DND-41 (cell line): ENCODE measurements at places on chromosomes 7 and 10.

GRCh38 chr7:98955992-98956391 is 77.7 kb downstream of the TRRAP start:
- no peak overlapping the region for H3K27ac ChIP-seq
- no peaks in the 10 kb centered on the region for H3K4me1 ChIP-seq
- DNase-seq = no peak
- H3K4me3 ChIP-seq = no peak overlapping the region

DNA sequence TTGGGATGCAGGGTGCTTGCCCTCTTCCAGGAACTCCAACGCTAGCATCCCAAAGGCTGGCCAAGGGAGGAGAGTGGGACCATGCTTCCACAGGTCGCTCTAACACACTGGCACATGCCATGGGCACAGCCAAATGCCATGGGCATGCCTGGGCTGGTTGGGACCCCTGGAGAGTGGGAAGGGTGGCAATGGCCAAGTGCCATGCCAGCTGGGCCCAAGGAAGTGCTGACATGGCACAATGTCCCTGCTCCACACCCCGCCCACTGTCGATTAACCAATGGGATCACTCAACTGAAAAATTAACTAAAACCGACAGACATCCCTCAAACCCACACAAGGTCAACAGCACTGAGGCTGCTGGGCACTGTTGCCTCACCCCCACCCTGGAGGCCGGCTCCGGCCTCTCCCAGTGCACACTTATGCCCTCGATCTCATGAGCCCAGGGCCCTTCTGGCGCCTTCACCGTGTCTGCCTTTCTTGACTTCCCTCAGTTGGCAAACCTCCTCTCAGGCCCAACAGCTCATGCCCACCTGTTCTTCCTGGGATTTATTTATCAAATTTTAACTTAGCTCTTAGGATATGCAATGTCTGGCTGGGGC is 83.4 kb downstream of the GOLGA7B start:
- H3K36me3 ChIP-seq = no peaks in the 10 kb centered on the region
- no peak for DNase-seq
- no peaks in the 10 kb centered on the region for H3K4me1 ChIP-seq
- peaks cover 17% of the 10 kb centered on the region for H3K27me3 ChIP-seq
- H3K27ac ChIP-seq = no peak overlapping the region
- H3K4me3 ChIP-seq = no peak overlapping the region

DNA sequence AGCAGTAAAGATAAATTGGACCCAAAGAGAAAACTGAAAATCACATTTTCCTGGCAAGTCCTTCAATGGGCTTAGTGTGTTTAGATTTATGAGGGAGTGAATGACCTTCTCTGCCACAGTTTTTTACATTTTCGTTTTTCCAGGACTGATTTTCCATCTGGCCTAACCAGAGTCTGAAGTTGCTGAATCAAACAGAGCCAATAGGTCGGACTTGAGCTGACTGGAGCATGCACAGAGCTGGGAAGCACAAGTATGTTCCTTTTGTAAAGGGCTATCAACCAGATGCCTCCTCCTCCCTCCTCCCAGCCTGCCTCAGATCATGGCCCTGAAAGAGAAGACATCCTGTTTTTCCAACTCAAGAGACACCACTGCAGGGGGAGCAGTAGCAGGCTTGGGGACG is 126.0 kb upstream of the ANKRD1 start:
- H3K27ac ChIP-seq = no peak overlapping the region
- H3K27me3 ChIP-seq = no peaks in the 10 kb centered on the region
- H3K36me3 ChIP-seq = no peaks in the 10 kb centered on the region
- no peak for DNase-seq

- no peaks in the 10 kb centered on the region for H3K36me3 ChIP-seq
- no peaks in the 10 kb centered on the region for H3K27me3 ChIP-seq
- DNase-seq = no peak
- H3K4me3 ChIP-seq = no peak overlapping the region
These were observed 21.5 kb downstream of the LRRN3 start for GRCh38 chr7:111112439-111112838.

GRCh38 chr7:123096434-123096833 is 100.9 kb upstream of the TAS2R16 start:
- H3K27me3 ChIP-seq = no peaks in the 10 kb centered on the region
- H3K27ac ChIP-seq = no peak overlapping the region
- no peaks in the 10 kb centered on the region for H3K4me1 ChIP-seq
- H3K4me3 ChIP-seq = no peak overlapping the region

DNA sequence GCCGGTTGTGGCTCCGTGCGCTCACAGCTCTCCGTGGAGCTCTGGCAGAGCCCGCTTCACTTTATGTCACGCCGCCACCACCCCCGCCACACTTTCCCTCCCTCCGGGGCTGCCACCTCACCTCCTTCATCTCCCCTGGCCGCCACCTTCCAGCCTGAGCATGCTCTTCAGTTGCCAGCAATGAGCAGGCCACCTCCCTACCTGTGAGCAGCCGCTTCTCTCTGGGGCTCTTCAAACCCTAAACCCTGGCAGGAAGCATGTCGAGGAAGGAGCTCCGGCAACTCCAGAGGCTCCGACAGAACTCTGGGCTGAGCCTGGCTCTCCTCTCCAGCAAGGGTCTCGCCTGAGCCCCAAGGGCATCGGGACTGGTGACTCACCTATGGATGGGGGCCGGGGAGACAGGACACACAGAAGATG is 36.7 kb downstream of the GBX1 start:
- H3K27me3 ChIP-seq = no peaks in the 10 kb centered on the region
- no peak for DNase-seq
- no peak overlapping the region for H3K4me3 ChIP-seq
- peaks cover 41% of the 10 kb centered on the region for H3K36me3 ChIP-seq

DNA sequence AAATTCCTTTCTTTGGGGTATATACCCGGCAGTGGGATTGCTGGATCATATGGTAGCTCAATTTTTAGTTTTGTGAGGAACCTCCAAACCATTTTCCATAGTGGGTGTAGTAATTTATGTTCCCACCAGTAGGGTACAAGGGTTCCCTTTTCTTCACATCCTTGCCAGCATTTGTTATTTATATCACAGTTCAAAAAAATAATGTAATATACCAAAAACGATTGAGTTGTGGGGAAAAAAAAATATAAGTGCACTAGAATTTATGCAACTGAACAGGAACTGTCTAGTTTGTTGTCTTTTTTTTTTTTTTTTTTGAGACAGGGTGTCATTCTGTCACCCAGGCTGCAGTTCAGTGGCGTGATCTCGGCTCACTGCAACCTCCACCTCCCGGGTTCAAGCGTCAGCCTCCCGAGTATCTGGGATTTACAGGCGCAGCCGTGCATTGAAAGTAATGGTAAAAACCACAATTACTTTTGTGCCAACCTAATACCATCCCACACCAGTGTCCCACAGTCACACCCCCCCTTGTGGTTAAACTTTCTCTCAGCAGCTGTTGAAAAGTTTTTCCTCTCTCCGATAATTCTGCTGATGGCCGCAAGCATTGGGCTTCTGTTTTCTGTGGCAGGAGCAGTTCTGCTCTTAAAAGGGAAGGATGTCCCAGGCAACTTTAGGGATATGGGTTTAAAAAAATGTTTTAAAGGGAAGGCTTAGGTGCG is 6.8 kb upstream of the LAT2 start:
- H3K4me1 ChIP-seq = peaks cover 33% of the 10 kb centered on the region
- peaks cover 4% of the 10 kb centered on the region; the same call in 1 of the 2 replicates for H3K36me3 ChIP-seq
- no peak overlapping the region for H3K4me3 ChIP-seq

DNA sequence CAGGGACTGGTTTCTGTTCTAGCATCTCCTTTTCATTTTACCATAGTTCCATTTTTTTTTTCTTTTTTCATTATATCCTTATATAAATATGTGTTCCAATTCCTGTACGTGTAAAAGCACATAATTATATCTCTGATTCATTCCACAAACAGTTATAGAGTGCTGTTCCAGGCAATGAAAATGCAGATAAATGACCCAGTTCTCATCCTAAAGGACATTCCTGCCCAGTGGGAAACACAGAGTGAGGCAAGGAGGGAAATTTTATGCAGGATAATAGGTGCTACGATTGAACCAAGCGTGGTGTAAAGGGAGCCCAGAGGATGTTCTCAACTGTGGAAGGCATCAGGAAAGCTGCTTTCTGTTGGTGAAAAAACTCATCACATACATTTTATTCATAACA is 408.1 kb downstream of the GATA3 start:
- H3K4me3 ChIP-seq = no peak overlapping the region
- no peaks in the 10 kb centered on the region for H3K4me1 ChIP-seq
- no peaks in the 10 kb centered on the region for H3K27me3 ChIP-seq
- no peaks in the 10 kb centered on the region for H3K36me3 ChIP-seq
- no peak for DNase-seq

DNA sequence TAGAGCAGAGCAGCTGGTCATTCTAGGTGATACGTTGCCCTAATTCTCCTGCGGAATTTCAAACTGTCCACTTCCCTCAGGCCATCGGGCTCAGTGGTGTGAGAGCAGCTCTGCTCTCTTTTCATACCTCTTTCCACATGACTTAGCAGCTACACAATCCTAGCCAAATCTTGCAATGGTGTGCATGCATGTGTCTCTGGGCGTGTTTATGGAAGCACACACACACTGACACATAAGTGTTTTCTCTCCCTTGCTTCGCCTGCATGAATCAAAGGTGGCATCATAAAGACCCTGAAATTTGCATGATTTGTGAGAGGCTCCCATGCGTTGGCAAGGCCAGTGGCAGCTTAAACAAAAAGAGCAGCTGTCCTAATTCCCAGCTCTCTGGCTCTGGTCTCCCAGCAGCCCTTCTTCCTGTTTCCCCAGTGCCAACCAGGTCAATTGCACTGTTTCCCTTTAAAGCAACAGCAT is 1189.5 kb downstream of the GATA3 start:
- H3K4me3 ChIP-seq = no peak overlapping the region
- no peaks in the 10 kb centered on the region for H3K27me3 ChIP-seq
- no peaks in the 10 kb centered on the region for H3K4me1 ChIP-seq
- no peak overlapping the region for H3K27ac ChIP-seq

DNA sequence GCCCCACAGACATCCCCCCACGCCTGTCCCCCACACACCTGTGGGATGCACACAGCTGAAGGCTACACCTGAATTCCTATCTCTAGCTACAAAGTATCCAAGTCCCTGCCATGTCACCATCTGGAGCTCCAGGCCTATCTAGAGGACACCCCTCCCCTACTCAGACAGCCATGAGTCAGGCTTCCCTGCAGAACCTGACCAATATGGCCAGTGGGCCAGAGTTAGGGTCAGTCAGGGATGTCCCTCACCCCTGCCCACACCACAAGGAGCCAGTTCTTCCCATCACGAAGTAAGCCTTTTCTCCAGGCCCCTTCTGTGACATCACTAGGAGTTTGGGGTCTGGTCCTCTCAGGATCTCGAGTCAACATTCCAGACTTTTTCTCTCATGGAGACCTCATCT is 10.6 kb upstream of the SLC18A3 start:
- H3K27me3 ChIP-seq = no peaks in the 10 kb centered on the region
- DNase-seq = no peak
- no peak overlapping the region for H3K27ac ChIP-seq
- H3K4me3 ChIP-seq = no peak overlapping the region

DNA sequence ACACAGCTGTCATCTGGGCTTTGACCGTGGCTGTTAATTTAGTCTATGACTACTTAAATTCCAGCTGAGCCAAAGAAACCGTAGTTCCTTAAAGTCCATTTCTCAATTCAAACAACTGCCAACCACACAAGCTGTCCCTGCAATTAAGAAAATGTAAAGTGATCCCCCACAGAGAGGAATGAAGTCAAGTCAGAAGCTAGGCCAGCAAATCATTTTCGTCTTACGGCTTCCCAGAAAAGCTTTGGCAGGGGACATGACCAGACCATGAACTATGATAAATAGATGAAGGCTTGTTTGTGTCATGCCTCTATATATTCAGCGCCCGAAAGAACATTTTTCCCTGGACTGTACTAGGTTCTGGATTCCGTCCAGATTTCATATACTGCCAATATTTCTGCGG is 54.6 kb downstream of the HACD1 start:
- H3K4me1 ChIP-seq = no peaks in the 10 kb centered on the region
- H3K27ac ChIP-seq = no peak overlapping the region
- H3K4me3 ChIP-seq = no peak overlapping the region

DNA sequence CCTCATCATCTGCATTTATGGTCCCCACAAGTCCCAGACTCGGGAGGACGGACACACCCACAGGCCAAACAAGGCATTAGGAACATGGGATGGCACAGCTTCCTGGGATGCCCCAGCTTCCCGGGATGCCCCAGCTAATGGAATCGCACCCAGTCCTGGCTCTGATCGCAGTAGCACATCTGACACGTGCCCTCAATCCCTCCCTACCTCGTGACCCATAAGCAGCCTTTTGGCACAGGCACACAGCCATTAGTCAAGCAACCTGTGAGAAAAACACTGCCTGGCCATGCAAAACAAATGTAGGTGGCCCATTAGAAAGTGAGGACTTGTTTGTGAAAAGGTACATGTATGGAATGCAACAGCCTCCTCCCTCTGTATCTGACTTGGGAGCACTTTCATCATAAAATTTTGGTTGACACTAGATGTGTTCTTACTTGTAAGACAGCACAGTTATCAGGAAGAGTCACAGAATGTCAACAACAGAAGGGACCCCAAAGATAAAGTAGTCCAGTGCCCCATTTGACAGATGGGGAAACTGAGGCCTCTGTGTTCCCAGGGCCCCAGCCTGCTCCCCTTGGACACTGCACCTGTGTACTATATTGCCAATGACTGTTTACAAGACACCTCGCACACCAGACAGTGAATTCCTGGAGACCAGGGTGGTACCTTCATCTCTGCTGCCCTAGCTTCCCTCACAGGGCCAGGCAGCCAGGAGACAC is 34.4 kb downstream of the DLG5 start:
- H3K27ac ChIP-seq = no peak overlapping the region
- no peaks in the 10 kb centered on the region for H3K4me1 ChIP-seq
- H3K4me3 ChIP-seq = no peak overlapping the region

- no peaks in the 10 kb centered on the region for H3K4me1 ChIP-seq
- H3K36me3 ChIP-seq = no peaks in the 10 kb centered on the region
- DNase-seq = no peak
- no peak overlapping the region for H3K27ac ChIP-seq
- H3K27me3 ChIP-seq = no peaks in the 10 kb centered on the region
- no peak overlapping the region for H3K4me3 ChIP-seq
These were observed 624.5 kb downstream of the LRMDA start for GRCh38 chr10:76055963-76056362.

GRCh38 chr7:73683056-73683787 is at the start of the genes BUD23 and DNAJC30:
Gene BUD23, plus strand, starts transcription at chr7:73683597. Its CDS starts 29 bp downstream, at chr7:73683626.
Gene DNAJC30, minus strand, starts transcription at chr7:73683453. Its CDS starts 30 bp downstream, at chr7:73683423.
- peaks cover 40% of the 10 kb centered on the region for H3K4me1 ChIP-seq
- no peaks in the 10 kb centered on the region for H3K27me3 ChIP-seq
- peak; percentile 97 for DNase-seq
- peak within 1 kb of the TSS; percentile 84 for H3K27ac ChIP-seq
- peak within 1 kb of the TSS; percentile 98 for H3K4me3 ChIP-seq
- H3K36me3 ChIP-seq = peaks cover 52% of the 10 kb centered on the region

DNA sequence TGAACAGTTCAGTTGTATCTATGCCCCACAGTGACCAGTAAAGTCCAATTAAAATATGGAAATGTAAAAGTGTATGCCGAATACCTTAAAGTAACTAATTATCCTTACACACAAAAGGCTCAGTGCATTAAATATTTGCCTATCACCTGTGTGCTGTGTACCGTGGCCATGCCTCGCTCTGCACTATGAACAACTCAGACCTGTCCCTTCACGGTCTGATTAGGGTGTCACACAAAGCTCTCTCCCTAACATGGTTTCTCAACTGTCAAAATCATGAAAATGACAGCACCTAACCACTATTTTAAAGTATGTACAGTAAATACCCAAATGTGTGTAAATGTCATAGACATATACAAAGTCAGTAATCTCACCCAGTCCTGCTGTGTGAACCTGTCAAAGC is 43.1 kb downstream of the STK17A start:
- no peak for DNase-seq
- H3K27me3 ChIP-seq = no peaks in the 10 kb centered on the region
- peaks cover 97% of the 10 kb centered on the region for H3K36me3 ChIP-seq
- H3K4me3 ChIP-seq = no peak overlapping the region
